CD4-positive, alpha-beta T cell treated with Interleukin-17A for 4 hours (primary cell): ENCODE measurements at places on chromosomes 16 and 17.

- no peak for DNase-seq
Observed at GRCh38 chr17:14310605-14311004, 9.7 kb downstream of the HS3ST3B1 start.

GRCh38 chr17:65334406-65334805, 197.2 kb downstream of the RGS9 start:
- no peak for DNase-seq

DNA sequence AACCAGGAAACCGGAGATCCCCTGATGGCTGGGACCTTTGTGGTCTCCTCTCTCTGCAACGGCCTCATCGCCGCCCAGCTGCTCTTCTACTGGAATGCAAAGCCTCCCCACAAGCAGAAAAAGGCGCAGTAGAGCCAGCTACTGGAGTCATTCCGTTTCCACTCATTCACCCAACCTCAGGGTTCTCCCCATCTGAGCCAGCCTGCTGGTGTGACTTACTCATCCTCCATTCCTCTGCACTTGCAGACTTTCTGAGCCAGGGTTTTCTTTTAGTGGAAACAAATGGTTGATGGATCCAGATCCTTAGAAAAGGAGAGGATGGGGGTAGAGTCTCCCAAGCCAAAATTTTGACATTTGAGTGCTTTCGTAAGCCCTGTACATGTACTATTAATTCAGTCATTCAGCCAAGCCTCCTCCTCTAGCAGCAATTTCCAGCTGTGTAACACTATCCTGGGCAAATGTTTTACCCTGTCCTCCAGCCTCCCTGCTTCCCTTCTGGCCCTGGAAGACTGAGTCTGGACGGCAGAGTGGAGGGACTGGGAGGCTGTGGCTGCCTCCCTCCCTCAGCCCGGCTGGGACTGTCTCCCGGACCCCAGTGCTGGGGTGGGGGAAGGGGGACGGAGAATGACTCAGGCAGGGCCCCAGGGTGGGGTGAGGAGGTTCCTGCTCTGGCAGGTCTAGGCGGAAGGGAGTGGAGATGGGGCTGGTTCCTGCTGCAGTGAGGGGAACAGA, 2.3 kb downstream of the SOX15 start:
- DNase-seq = no peak

- no peak for DNase-seq
Observed at GRCh38 chr17:82980632-82981031, 98.8 kb upstream of the METRNL start.

DNA sequence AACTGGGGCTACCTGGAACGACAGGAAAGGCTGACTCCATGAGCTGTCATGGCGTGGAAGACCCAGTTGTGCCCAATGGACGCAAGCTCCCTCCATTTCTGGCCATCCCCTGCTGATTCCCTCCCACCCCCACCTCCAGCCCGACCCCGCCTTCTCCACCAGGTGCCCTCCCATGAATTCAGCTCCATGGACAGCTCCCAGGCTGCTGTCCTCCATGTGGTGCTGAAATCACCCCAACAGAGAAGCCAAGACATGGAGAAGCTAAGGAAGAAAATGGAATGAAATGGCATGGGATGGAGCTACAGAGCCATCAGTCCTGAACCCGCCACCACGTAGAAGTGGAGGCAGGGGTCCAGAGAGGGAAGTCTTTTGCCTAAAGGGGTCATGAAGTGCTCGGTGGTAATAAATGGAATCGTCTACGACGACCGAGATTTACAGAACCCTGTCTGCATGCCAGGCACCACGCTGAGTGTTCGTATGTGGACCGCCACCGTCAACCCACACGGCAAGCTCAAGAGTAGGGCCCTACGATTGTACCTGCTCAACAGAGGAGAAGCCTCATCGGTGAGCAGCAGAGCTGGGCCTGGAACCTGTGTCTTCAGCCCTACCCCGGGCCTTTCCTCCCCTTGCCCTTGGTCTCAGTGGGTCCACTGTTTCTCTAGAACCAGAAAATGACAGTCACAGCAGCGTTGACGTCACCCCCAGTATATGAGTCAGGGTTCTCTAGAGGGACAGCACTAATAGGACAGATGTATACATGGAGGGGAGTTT, 9.3 kb upstream of the ZC3H18 start:
- no peak for DNase-seq

GRCh38 chr17:45168991-45169752, 7.5 kb downstream of the HEXIM2 start:
- DNase-seq = no peak

DNA sequence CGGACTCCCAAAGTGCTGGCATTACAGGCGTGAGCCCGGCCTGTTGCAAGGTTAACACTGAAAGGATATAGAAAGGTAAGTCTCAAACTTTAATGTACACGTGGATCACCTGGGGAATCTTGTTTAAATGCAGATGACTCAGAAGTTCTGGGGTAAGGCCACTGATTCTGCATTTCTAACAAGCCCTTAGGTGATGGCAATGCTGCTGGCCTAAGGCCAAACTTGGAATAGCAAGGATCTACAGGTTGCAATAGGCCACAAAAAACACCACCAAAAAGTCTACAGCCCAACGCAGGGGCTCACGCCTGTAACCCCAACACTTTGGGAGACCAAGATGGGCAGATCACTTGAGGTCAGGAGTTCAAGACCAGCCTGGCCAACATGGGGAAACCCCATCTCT, 4.2 kb downstream of the CMTM4 start:
- no peak for DNase-seq

GRCh38 chr16:21179126-21179982, 20.9 kb downstream of the LDAF1 start:
- no peak for DNase-seq

DNA sequence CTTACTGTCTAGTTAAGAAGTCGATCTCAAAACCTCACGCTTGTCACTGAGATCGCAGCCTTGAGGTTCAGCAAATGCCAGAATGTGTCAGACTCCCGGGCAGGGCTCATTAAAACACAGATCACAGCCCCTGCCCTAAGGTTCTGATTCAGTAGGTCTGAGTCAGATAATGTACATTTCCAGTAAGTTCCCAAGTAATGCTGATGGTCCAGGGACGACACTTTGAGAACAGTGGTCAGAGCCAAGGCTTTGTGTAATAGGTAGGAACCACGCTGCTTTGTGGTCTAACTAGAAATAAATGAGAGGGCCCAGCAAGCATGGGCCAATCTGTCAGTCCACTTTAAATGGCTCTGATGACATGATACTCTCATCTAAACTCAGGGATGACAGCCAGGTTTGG, 228.6 kb downstream of the ZFHX3 start:
- no peak for DNase-seq

DNA sequence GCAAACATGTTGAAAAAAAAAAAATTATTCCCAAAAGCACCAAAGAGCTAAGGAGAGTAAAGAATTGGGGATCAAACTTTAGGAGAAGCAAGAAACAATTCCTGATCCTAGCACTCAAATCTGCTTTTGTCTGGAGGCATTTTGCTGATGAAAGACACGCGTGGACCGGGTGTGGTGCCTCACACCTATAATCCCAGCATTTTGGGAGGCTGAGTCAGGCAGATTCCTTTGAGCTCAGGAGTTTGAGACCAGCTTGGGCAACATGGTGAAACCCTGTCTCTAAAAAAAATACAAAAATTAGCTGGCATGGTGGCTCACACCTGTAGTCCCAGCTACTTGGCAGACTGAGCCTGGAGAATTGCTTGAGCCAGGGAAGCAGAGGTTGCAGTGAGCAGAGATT, 35.4 kb downstream of the ZFP90 start:
- no peak for DNase-seq

GRCh38 chr17:14461227-14461548, 160.3 kb downstream of the HS3ST3B1 start:
- DNase-seq = no peak

DNA sequence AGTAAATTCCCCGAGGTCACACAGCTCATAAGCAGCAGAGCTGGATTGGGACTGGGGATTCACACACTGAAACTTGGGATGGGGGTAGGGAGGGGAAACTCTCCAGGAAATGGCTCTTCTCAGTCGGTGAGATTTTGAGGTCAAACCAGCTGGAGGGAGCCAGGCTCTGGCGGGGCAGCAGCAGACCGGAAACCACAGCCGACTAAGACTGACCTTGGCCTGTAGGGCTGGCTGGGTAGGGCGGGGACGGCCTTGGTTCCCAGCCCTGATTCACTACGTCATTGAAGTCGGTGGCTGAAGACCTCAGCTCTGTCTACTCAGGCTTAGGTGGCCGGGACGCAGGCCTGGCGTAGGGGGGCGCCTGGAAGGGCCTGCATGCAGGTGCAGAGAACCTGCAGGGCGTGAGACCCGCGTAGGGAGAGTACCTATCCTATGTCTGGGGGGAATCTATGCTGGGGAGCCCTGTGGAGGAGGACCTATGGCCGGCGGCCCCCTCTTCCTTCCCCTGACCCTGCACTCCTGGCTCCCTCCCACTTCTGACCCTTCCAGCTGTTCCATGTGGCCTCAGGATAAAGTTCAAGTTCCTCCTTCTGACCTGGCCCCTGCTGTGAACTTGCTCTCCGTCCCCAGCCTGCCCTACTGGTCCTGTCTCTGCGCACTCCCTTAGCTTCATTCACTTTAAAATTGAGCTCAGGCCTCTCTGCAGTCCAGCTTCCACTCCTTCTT, 11.9 kb upstream of the SLC4A1 start:
- no peak for DNase-seq

DNA sequence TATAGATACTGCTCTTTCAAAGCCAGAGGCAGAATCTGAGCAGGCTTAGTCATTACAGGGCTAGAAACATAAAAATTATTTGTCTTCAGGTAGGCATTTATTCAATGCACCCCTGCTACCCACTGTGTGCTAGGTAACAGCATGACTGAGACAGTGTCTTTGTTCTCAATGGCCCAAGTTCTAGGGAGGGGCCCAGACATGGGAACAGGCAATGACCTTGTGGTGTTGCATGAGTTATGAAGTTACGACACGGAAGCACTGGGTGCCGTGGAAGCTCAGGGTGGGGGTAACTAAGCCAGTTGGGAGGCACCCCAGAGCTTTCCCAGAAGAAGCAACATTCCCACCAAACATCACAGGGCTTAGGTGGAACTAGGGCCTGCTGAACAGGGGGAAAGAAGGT, 87.0 kb downstream of the CPPED1 start:
- DNase-seq = no peak

- DNase-seq = no peak
Observed at GRCh38 chr16:27149986-27150385, 53.3 kb upstream of the KDM8 start.
